ENCODE measurements at places on chromosomes 12 and 14.

- DNase-seq: no peak
Observed at GRCh38 chr14:39140170-39140569, 26.0 kb downstream of the GEMIN2 start.

DNA sequence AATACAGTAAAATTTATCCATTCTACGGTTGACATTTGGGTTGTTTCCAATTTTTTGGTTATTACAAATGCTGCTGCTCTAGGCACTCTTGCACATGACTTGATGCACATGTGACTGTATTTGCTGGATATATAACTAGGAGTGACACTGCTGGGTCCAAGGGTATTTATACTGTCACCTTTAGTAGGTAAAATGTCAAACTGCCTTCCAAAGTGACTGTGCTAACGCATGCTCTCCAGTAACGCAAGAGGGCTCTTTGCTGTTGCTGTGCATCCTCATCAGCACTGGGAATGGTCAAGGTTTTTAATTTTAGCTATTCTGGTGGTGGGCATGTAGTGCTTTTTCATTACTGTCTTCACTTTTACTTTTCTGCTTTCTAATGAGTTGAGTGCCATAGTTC is 62.3 kb downstream of the ACADS start:
- no peak for DNase-seq

GRCh38 chr14:96252999-96253539 is 2.9 kb upstream of the BDKRB1 start:
- DNase-seq: no peak

DNA sequence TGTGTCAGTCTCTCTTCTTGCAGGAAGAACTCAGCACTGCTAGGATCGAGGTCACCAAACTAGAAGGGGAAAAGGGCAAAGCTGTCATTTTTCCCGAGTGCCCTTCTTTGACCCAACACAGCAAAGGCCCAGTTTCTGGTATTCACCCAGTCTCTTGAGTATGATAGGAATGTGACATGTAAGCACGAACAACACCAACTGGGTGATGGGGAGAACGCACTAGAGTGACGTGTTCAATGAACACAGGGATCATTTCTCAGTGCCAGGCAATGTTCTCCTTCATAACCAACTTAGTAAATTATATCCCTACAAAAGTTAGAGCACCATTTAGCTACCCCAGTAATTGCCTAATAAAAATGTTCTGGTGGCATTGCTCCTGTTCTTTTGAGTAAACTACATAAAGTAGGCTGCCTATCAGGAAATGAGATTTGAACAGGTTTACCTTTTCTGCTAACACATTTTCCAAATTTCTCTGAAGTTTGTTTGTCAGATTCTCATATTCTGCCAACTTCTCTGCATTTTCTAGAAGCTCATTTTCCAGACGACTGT is 64.5 kb downstream of the NIN start:
- no peak for DNase-seq

GRCh38 chr12:10722502-10722904 is 620 bp downstream of the YBX3 start:
- DNase-seq: peak; percentile 14

DNA sequence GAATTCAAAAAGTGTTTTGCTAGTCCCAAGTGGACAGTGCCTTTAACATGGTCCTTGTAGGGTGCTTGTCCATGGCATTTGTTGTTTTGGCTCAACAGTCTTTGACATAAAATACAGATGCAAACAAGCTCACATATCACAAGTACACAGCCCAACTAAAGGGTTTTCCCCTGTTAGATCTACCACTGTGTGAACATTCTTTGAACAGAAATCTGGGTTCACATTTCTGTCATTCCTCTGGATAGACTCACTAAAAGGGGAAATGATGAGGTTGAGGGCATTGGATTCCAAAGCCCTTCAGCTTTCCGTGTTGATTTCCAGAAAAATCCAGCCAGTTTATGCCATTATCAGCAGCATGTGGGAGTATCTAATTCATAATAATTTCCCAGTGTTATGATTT is 54.1 kb downstream of the EP400 start:
- no peak for DNase-seq

DNA sequence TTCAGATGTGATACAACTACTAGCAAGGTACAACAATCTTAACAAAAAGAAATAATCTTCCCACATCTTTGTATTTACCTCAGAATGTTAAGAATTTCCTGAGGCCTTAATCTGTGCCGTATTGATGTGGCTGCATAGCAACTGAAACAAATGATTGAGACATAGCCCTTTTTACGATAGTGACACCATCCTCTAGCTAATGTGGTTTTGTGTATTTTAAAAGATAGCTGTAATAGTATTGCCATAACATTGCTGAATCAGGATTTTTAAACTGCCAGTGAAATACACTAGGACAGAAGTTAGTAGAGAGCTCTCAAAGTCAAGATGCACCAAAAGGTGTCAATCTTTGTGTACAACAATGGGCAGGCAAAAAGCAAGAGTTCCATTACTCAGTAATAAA is 11.9 kb downstream of the NPAS3 start:
- DNase-seq: no peak

- DNase-seq: no peak
Observed at GRCh38 chr12:10701131-10701681, 21.9 kb downstream of the YBX3 start.

DNA sequence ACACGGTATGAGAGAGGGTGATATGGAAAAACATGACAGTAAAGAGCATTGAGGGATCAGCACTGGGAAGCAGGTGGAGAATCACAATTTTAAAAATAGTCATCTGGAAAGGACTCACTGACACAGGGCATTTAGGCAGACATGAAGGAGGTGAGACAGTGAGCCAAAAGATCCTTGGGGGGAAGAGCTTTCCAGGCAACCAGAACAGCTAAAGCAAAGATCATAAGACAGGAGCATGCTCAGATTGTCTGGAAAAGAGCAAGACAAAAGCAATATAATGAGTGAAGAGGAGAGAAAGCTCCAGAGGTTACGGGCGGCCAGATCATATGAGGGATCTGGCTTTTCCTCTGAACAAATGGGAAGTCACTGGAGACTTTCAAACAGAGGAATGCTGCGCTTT is 63.9 kb downstream of the DENND5B start:
- no peak for DNase-seq

DNA sequence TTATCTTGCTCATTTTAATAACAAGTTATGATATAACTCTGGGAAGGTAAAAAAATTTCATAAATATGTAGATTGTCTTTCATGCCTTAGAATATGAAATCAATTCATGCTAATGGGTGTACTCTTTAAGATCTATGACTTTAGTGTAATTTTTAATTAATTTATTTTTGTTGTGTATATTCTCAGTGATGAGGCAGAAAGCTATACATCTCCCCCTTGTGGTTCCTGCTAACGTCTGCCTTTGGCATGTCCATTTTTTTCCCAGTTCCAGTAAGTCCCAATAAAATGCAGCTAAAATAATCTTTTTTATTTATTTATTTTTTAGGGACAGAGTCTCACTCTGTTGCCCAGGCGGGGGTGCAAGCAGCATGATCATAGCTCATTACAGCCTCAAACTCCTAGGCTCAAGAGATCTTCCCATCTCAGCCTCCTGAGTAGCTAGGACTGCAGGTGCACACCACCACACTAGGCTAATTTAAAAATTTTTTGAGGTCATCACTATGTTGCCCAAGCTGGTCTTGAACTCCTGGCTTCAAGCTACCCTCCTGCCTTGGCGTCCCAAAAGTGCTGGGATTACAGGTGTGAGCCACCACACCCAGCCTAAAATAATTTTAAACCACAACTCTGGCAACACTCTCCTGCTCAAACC is 3.3 kb upstream of the CHURC1 start:
- DNase-seq: no peak

- peak; percentile 50 for DNase-seq
Observed at GRCh38 chr14:21191809-21192446, 36.1 kb upstream of the OR5AU1 start.

GRCh38 chr12:16526693-16527092 is 79.3 kb downstream of the LMO3 start:
- no peak for DNase-seq

GRCh38 chr12:3931776-3932175 is 58.6 kb upstream of the PARP11 start:
- DNase-seq: no peak
